ENCODE measurements at places on chromosomes 7 and 10. TPM values are rescaled to one million over a fixed set of nuclear protein-coding genes. Genes with fewer than 3 reads are reported as not detected.

The CCDC71L gene
- total RNA-seq, result 124 TPM

The TACR2 gene
- not detected for total RNA-seq

DNA sequence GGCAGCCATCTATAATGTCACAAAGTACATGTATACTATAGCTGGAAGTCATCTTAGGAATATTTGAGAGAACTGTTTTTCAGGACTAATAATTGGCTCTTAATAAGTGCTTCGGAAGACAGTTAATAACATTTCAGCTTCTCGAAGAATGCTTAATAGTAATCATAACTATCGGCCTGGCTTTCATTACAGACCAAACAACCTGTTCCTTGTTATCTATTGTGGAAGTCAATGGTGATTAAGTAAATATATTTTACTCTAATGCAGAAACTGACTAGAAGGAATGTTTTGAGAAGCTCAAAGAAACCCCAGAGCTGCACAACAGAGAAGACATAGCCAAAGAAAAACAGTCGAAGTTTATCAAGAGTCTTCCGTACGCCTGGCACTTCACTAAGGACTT, 106.8 kb upstream of the FAM133B start:
- H3K27me3 ChIP-seq, result no peaks in the 10 kb centered on the region
- H3K36me3 ChIP-seq, result no peaks in the 10 kb centered on the region
- DNase-seq, result no peak
- peaks cover 52% of the 10 kb centered on the region for H3K4me1 ChIP-seq
- no peak overlapping the region for H3K4me3 ChIP-seq

DNA sequence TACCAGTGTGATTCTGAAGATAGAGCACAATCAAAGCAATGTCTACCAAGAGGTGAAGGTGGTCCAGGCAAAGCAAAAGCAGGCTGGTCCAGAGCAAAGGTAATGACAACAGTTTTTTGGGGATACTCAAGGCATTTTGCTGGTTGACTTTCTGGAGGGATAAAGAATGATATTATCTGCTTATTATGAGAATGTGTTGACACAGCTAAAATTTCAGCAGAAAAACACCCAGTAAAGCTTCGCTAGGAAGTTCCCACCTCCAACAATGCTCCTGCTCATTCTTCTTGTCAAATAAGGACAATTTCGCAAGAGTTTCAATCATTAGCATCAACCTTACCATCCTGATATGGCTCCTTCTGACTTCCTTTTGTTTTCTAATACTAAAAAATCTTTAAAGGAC, 24.1 kb downstream of the GPR85 start:
- no peak for DNase-seq
- H3K36me3 ChIP-seq, result no peaks in the 10 kb centered on the region
- no peaks in the 10 kb centered on the region for H3K27me3 ChIP-seq
- H3K4me1 ChIP-seq, result no peaks in the 10 kb centered on the region

- H3K4me1 ChIP-seq, result no peaks in the 10 kb centered on the region
- H3K27me3 ChIP-seq, result no peaks in the 10 kb centered on the region
- H3K4me3 ChIP-seq, result no peak overlapping the region
- no peaks in the 10 kb centered on the region for H3K36me3 ChIP-seq
These were observed 574.6 kb downstream of the GRID1 start for GRCh38 chr10:85791818-85792532.

DNA sequence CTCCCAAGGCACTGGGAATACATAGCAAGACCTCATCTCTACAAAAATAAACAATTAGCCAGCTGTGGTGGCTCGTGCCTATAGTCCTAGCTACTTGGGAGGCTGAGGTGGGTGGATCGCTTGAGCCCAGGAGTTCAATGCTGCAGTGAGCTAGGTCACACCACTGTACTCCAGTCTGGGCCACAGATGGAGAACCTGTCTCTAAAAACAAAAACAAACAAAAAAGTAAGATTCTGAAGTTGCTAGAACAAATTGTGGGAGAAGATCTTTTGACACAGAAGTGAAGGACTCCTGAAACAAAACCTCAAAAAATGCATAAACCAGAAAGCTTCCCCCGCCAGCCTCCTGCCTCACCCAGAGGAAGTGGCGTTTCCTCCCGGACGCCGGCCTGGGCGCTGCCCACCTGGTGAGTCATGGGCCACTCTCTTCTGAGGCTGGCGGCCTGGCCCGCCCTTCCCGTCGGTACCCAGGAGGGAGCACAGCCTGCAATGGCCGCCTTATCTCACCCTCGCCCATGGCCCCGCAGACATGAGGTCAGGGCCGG, 25.4 kb upstream of the ELN start:
- peak; percentile 78 for DNase-seq
- no peak overlapping the region for H3K4me3 ChIP-seq
- H3K4me1 ChIP-seq, result peaks cover 12% of the 10 kb centered on the region
- H3K36me3 ChIP-seq, result no peaks in the 10 kb centered on the region
- peak overlapping the region; percentile 52 for H3K27ac ChIP-seq

DNA sequence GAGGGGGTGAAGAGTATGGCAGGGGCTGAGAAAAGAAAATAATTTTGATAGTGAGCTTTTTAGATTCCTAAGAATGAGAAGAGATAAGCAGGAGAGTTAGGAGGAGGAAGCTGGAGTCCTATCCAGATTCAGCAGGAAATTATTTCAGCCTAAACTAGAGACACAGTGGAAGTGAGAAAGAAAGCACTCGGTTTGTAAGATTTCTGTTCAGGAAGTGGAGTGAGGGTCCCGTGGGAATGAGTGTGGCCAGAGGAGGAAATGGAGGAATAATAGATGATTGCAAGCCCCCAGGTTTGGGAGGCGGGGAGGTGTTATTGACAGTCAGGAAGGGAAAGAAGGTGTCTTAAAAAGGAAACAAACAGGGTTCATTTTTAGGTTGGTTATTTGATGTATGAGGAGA, 84.8 kb upstream of the NRP1 start:
- DNase-seq, result no peak
- H3K4me3 ChIP-seq, result no peak overlapping the region
- H3K36me3 ChIP-seq, result no peaks in the 10 kb centered on the region
- H3K27ac ChIP-seq, result no peak overlapping the region
- peaks cover 17% of the 10 kb centered on the region for H3K4me1 ChIP-seq

DNA sequence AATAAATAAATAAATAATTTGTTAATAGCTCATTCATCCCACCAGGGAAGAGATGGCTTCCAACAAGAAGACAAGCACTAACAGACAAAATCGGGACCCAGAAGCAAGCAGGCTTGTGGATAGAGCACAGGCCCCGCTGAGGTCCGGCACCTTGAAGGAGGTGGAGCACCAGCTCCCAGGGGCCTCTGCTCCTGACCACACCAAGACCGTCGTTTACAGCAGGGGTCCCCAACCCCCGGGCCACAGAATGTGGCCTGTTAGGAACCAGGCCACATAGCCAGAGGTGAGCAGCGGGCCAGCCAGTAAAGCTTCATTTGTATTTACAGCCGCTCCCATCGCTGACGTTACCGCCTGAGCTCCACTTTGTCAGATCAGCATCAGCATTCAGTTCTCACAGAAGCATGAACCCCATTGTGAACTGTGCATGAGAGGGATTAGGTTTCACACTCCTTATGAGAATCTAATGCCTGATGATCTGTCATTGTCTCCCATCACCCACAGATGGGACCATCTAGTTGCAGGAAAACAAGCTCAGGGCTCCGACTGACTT, 33.3 kb upstream of the SUN1 start:
- no peaks in the 10 kb centered on the region for H3K36me3 ChIP-seq
- no peaks in the 10 kb centered on the region for H3K4me1 ChIP-seq
- H3K27me3 ChIP-seq, result no peaks in the 10 kb centered on the region

DNA sequence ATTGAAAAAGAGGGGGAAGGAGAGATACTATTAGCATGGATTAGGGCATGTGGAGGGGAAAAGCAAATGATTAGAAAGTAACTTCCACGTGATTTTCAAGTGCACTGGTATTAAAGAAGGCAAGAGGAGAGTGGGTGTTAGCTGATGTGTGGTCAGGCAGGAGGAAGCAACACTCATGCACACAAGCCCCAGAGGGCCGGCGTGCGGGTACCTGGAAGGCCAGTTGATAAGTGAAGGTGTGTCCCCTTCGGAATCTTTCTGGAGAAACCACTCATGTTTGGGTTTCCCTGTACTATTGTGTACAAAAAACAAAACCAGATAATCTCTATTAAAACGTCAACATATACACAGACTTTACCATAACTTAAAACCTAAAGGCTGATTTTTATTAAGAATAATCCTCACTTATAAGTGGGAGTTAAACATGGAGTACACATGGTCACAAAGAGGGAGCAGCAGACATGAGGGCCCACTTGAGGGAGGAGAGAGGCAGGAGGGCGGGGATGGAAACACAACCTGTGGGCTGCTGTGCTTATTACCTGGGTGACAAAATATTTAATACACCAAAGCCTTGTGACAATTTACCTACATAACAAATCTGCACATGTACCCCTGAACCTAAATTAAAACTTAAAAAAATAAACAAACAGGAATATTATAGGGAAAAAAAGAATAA, 98.9 kb downstream of the SVIL start:
- H3K4me3 ChIP-seq, result peak overlapping the region; percentile 70
- H3K36me3 ChIP-seq, result no peaks in the 10 kb centered on the region
- no peaks in the 10 kb centered on the region for H3K27me3 ChIP-seq
- H3K27ac ChIP-seq, result peak overlapping the region; percentile 93

- no peak overlapping the region for H3K4me3 ChIP-seq
- no peaks in the 10 kb centered on the region for H3K27me3 ChIP-seq
- DNase-seq, result peak; percentile 96
- H3K27ac ChIP-seq, result peak overlapping the region; percentile 27
- H3K4me1 ChIP-seq, result peaks cover 23% of the 10 kb centered on the region
These were observed 165.8 kb upstream of the PRSS1 start for GRCh38 chr7:142583446-142583845.

- peaks cover 18% of the 10 kb centered on the region for H3K27me3 ChIP-seq
- H3K27ac ChIP-seq, result no peak overlapping the region
- H3K4me3 ChIP-seq, result no peak overlapping the region
- H3K4me1 ChIP-seq, result 0 out of 2 replicates have a peak, but pooled peaks cover 4% of the 10 kb centered on the region
- no peaks in the 10 kb centered on the region for H3K36me3 ChIP-seq
These were observed 80.6 kb upstream of the NAMPT start for GRCh38 chr7:106365252-106366005.

DNA sequence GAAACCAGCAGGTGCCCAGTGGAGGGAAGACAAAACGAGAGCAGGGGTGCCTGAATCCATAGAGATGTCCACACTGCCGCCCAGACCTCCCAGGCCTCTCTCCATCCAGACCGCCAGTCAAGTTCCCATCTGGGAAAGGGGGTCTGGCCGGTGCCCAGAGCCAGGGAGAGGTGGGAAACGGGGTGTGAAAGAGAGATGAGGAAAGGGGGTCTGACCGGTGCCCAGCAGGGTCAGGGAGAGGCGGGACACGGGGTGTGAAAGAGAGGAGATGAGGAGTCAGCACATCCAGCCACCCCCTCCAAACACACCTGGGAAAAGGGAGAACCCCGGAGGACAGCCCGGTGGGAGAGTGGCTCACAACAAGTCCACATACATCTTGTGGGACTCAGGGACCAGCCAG, 185.8 kb downstream of the PTPRN2 start:
- no peaks in the 10 kb centered on the region for H3K27me3 ChIP-seq
- no peak overlapping the region for H3K4me3 ChIP-seq
- H3K4me1 ChIP-seq, result no peaks in the 10 kb centered on the region
- no peak for DNase-seq

GRCh38 chr7:28698840-28699239, 259.3 kb downstream of the TRIL start:
- H3K4me3 ChIP-seq, result peak overlapping the region; percentile 44
- no peaks in the 10 kb centered on the region for H3K27me3 ChIP-seq
- H3K36me3 ChIP-seq, result no peaks in the 10 kb centered on the region
- peaks cover 52% of the 10 kb centered on the region for H3K4me1 ChIP-seq

Data from GM23248 (cell line).